NCI-H748 treated with DMSO at 0.1 percent for 48 hours (cell line): ENCODE measurements at places on chromosomes 12 and 14.

DNA sequence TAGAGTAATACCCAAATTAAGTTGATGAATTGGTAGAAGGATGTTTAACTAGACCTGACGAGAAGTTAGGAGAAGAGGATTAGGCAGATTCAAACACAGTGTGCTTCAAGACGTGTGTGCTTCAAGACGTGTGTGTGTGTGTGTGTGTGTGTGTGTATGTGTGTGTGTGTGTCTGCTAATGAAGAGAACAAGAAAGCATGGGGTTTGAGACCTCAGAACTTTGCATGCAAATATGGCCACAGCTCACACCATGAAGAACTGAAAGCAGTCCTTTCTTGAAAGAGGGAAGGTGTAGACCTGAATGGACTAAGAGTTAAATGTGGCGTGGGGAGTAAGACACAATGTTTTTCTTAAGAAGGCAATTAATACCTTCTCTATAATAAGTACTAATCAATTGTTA is 32.5 kb upstream of the SSPN start:
- no peak for DNase-seq

DNA sequence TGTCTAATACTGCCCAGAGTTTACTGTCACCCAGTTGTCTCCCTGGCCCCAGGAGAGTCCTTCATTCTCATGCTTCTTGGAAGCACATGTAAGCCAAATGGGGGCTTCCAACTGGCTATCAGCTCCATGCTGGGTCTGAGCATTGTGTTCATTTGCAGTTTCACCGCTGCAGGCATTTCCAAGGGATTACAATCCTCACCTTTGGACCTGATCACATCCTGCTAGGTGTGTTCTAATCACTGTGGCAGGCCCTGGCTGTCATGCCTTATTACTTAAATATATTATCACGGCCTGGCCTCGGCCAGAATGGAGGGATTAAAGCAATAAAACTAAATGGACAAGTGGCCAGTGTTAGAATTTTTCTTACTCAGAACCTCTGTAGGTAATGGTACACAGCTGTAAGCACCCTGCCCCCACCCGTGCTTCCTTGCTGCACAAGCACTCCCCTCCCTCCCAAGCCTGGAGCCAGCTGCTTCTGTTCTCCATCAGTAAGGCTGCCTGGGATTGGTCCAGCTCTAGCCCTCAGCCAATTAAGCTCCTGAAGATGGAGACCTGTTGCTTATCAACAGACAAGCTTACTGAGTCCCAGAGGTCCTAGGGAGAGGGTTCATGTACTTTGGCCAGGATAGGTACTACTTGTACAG is 175.9 kb upstream of the RBM19 start:
- no peak for DNase-seq

GRCh38 chr14:99502989-99503421 is 21.8 kb downstream of the CCNK start:
- DNase-seq = no peak

DNA sequence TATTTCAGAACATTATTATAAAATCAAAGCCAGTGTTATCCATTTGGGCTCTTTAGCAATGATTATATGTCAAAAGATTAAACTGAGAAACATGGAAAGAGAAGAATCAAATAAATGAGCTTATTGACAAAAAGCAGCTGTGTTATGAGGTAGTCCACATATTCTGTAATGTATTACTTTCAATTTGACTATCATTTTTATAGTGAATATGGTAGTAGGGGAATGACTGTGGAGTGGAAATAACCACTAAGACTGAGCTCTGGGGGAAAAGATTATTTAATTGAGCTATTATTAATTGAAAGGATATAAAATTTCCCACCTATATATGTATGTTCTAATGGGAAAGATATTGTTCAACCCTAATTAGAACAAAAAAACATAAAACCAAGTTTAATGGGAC is 381.3 kb downstream of the TMTC2 start:
- no peak for DNase-seq

DNA sequence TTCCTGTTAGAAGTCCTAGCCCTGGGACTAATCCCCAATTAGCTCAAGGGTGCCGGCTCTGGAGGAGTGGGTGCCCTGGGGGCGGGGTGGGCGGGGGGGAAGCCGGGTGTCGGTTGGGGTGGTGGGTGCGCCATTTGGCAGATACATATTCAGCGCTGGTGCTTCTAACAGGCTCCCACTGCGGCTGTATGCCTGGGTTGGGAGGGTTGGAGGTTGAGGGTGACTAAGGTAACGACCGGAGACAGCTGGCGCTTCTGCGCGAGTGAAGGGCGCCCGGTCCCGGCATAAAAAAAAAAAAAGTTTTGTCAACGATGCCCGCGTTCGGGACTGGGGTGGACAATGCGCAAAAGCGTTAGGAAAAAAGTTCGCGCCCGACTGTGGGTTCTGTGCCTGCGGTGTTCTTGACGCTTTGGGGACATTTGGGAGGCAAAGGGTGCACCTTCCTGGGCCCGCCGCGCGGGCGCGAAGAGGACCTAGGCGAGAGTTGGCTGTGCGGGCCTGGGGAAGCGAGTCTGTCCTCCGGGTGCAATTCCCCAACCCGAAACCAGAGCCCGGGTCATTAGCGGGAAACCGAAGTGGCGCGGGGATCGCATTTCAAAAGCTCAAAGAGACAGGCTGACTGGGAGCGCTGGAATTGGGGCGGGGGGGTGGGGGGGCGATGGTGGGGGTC is 19.2 kb downstream of the TBX3 start:
- no peak for DNase-seq

DNA sequence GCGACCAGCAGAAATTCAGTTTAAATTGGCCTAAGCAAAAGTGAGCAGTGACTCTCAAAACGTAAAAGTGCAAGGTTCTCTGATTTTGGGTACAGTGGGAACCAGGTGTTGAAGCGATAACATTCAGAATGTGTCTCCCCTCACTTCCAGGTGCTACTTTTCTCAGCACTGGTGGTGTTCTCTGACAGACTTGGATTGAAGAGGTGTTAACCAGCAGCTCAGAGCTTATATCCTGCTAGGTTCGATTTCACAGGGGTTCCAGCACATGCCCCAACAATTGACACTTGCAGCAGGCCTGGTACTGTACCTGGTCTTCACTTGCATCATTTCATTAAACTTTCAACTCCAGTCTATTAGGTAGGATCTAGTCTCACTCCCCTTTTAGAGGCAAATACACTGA is 680.2 kb downstream of the VRK1 start:
- no peak for DNase-seq

- no peak for DNase-seq
These were observed 14.8 kb downstream of the EMP1 start for GRCh38 chr12:13211191-13211858.

- no peak for DNase-seq
These were observed 9.3 kb upstream of the TMEM106C start for GRCh38 chr12:47954058-47954457.
